ENCODE measurements at places on chromosomes 2 and 18.

DNA sequence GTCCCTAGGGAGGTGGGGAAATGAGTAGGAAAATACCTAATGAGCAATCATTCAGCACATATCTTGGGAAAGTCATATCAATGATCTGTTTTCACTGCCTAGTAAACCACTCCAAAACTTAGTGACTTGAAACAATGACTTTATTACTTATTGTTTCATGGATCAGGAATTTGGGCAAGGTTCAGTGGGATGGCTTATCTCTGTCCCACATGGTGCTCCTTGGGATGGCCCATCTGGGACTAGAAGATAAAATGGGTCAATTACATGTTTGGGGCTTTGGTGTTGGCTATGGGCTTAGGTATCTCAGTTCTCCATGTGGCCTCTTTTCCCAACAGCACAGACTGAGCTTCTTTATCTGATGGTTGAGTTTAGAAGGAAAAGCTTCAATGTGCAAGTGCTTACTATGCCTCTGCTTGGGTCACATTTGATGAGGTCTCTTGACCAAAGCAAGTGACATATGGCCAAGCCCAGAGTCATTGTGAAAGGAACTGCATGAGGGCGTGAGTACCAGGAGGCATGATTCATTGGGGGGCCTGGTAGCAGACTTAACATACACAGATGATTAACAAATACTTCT lies 218.1 kb upstream of the TNP1 start:
- peak; percentile 50 for DNase-seq

DNA sequence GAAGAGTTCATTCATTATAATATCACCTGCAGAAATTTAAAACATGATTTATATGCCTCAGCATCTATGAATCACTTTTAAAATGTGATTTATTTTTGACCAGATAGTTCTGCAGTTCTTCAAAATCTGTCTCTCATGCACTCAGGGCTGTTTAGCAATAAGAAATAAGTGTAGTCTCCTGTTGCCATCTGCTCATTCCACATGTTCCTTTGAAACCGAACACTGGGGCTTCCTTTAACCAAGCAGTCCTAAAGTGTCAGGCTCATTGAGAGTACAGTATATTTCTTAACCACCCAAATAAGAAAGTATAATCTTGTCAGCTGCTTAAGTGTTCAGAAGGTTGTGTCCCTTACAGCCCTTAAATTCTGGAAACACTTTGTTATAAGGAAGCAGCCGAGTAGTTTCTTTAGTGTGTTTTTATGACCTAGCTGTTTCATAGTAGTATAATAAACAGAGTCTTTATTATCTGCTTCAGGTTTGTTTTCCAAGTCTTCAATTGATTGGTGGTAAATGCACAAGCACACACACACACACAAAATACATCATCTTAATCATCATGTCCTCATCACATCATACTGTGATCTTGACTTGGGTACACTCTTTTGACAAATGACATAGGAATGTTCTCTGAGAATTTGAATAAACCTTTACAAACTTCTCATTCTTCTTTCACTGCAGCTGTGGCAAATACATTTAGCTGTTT lies 10.4 kb downstream of the WDR7 start:
- DNase-seq: peak; percentile 29

DNA sequence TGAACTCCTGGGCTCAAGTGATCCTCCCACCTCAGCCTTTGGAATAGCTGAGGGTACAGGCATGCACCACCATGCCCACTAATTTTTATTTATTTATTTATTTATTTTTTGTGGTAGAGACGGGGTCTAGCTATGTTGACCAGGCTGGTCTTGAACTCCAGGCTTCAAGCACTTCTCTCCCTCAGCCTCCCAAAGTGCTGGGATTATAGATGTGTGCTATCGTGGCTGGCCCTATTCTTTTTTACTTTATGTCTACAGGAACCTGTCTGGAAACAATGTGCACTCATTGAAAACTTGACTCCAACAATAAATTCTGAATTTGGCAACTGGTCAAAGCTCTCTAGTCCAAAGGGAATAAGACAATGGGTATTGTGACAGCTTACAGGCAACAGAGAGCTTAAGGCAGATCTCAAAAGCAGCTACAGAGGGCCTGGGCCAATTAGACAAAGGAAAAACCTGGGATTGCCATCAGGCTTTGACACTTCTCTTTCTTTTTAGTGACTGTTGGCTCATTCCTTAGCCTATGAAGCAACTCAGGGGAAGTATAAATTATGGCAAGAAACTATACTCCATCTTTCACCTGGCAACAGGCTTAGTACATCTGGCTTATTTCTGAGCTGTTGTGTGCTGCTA lies 55.1 kb upstream of the RAPGEF4 start:
- no peak for DNase-seq

DNA sequence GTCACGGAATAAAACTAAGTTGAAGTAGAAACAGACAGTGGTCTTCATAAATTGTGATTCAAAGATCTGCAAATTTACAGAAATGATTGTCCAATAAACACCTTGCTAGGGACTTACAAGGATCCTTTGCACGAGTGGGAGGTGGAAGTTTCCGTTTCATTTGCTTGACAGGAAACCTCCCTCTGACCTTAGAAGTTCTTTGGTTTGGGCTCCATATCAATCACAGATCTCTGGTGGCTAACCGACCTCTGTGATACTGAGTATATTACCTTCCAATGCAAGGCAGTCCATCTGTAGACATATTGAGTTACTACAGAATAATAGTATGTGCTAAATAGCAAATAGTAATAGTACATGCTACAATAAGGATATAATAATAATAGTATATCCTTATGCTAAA lies 33.7 kb upstream of the RNF152 start:
- no peak for DNase-seq
